ENCODE measurements at places on chromosomes 7 and 10.

GRCh38 chr10:48733329-48733728 lies 48.7 kb downstream of the WDFY4 start:
- no peak overlapping the region for H3K4me3 ChIP-seq
- no peaks in the 10 kb centered on the region for H3K4me1 ChIP-seq
- no peaks in the 10 kb centered on the region for H3K27me3 ChIP-seq
- no peak for DNase-seq
- no peaks in the 10 kb centered on the region for H3K36me3 ChIP-seq

- no peak for DNase-seq
- no peaks in the 10 kb centered on the region for H3K36me3 ChIP-seq
- H3K27me3 ChIP-seq: no peaks in the 10 kb centered on the region
- no peak overlapping the region for H3K4me3 ChIP-seq
These were observed 40.5 kb upstream of the PPP2R2D start for GRCh38 chr10:131860311-131860710.

GRCh38 chr10:92907280-92907679 lies 59.0 kb downstream of the EXOC6 start:
- H3K4me3 ChIP-seq: no peak overlapping the region
- DNase-seq: no peak
- H3K27ac ChIP-seq: no peak overlapping the region
- no peaks in the 10 kb centered on the region for H3K4me1 ChIP-seq
- no peaks in the 10 kb centered on the region for H3K27me3 ChIP-seq

DNA sequence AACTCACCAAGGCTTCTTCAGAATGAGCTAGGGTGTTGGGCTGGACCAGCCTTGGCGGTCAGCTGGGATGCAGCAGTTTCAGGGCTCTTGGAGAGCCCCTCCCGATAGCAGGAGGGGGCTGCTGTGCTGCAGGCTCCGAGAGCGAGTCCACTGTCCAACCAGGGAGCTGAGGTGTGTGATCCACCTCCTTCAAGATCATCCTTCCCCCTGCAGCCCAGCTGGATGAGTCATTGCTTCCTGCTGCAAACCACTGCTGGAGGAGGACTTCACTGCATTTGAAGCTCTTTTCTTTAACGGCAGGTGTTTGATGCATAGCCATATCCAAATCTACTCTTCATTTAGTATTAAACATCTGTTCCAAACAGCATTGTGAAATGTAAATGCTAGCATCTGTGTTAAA lies 54.2 kb upstream of the EBF3 start:
- no peaks in the 10 kb centered on the region for H3K27me3 ChIP-seq
- no peak for DNase-seq
- no peaks in the 10 kb centered on the region for H3K36me3 ChIP-seq
- H3K27ac ChIP-seq: no peak overlapping the region
- H3K4me3 ChIP-seq: no peak overlapping the region

DNA sequence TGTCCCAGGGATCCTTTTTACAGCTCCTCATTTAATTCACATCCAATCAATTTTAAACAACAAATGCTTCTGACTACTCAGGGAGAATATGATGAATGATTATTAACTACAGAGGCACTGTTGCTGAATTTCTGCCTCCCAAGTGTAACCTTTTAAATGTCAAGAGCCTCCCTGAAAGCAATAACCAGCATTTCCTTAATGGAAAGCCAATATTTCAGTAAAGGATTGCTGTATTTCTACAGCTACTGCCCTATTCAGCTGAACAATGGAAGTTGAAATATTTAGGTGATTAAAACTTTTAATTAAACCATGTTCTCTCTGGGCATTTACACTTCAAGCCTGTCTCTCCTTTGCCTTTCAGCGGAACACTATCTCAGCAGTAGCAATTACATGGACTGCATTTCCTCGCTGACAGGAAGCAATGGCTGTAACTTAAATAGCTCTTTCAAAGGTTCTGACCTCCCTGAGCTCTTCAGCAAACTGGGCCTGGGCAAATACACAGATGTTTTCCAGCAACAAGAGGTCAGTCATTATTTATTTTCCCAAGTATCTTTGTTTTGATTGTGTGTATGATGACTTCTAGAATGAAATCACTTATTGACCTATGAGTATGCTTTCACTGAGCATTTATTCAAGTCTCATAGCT lies 304.7 kb downstream of the BICC1 start:
- H3K36me3 ChIP-seq: no peaks in the 10 kb centered on the region
- H3K4me3 ChIP-seq: no peak overlapping the region
- H3K27me3 ChIP-seq: no peaks in the 10 kb centered on the region
- no peak for DNase-seq

- H3K27me3 ChIP-seq: no peaks in the 10 kb centered on the region
- no peak overlapping the region for H3K27ac ChIP-seq
- peaks cover 2% of the 10 kb centered on the region for H3K4me1 ChIP-seq
These were observed 22.5 kb downstream of the PDZD8 start for GRCh38 chr10:117352724-117353123.

DNA sequence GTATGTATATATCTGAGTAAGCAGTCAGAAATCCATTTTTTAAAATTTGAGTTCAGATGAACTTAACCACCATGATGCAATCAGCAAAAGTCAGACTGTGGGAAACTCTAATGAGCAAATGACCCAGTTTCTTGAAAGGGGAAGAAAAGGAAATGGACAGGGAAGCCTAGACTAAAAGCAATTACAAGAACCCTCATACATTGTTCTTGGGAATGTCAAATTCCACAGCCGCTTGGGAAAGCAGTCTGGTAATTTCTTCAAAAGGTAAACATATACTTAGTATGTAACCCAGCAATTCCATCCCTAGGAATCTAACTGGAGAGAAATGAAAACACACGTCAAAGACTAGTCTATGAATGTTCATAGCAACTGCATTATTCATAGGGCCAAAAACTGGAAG lies 16.4 kb upstream of the FOXK1 start:
- no peak overlapping the region for H3K4me3 ChIP-seq
- H3K27ac ChIP-seq: no peak overlapping the region
- no peaks in the 10 kb centered on the region for H3K4me1 ChIP-seq
- no peak for DNase-seq

DNA sequence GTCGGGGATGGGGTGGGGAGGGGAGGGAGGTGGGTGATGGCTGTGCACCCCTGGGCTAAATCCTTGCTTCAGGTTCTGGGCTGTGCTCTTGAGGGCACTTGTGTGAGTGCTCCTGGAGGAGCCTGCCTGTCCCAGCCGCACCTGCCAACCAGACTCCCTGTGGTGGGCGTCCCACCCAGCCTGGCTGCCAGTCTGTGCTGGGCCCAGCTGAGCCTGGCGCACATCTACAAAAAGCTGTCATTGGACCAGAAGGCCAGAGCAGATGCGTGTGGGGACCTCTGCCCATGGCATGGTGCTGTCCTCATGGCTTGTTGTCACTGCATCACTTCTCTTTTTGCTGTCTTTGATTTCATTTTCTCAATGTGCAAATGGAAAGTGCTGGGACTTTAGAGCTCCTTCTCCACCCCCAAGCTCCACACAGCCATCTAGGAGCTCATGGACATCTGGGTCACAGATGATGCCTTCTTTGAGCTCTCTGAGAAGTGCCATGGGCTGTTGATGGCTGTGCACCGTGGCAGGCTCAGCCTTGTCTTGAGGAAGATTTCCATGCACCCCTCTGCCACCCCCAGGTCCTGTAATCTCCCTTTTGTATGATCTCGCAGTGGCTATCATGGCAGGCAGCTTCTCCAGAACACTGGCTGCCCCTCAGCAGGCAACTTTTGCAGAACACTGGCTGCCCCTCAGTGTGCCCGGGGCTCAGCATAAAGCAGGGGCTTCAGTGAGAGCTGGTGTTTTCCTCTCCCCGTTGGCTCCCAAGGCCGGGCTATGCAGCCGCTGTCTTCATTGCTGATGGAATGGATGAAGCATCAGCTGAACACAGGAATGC lies 83.9 kb downstream of the ADCY1 start:
- H3K4me3 ChIP-seq: no peak overlapping the region
- no peak overlapping the region for H3K27ac ChIP-seq
- no peaks in the 10 kb centered on the region for H3K27me3 ChIP-seq
- H3K4me1 ChIP-seq: no peaks in the 10 kb centered on the region
- DNase-seq: no peak

GRCh38 chr7:3722396-3722922 lies 421.4 kb downstream of the SDK1 start:
- H3K36me3 ChIP-seq: no peaks in the 10 kb centered on the region
- DNase-seq: peak; percentile 45
- H3K27ac ChIP-seq: no peak overlapping the region
- H3K4me1 ChIP-seq: peaks cover 3% of the 10 kb centered on the region
- no peak overlapping the region for H3K4me3 ChIP-seq
- no peaks in the 10 kb centered on the region for H3K27me3 ChIP-seq

DNA sequence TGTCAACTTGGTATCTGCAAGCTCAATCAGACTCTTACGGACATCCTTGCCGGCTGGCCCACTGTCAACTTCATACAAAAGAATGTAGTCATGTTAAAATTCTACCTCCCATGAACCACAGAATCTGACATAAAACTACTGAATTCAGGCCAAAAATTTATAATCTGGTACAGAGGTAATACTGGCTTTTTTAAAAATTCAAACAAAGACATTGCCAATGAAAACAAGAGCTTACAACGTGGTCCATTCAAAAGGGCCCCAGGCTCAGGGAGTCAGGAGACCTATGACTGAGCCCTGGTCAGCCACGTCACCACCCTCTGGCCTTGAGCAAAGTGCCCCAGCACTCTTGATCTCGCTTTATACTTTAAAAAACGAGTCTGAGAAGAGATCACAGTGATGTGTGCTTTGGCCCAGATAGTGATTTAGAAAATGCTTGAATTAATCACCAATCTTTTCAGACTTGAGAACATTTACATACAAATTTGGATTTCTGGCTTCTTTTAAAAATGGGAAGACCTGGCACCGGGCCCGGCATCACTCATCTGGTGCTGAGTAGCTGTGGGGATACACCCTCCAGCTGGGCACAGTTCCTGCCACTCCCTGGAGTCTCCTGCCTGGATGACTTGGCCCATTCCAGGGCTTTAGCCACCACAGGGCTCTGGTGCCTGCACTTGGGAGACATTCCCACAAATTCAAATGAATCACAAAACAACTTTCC lies 94.1 kb downstream of the PIP4K2A start:
- H3K4me3 ChIP-seq: no peak overlapping the region
- peaks cover 8% of the 10 kb centered on the region for H3K4me1 ChIP-seq
- DNase-seq: no peak
- no peaks in the 10 kb centered on the region for H3K36me3 ChIP-seq
- no peaks in the 10 kb centered on the region for H3K27me3 ChIP-seq
- H3K27ac ChIP-seq: no peak overlapping the region

Measured in neuronal stem cell (in vitro differentiated cells).